ENCODE measurements at places on chromosomes 4 and X.

GRCh38 chr4:168514249-168514852 is 17.5 kb downstream of the PALLD start:
- peak; percentile 63 for DNase-seq

DNA sequence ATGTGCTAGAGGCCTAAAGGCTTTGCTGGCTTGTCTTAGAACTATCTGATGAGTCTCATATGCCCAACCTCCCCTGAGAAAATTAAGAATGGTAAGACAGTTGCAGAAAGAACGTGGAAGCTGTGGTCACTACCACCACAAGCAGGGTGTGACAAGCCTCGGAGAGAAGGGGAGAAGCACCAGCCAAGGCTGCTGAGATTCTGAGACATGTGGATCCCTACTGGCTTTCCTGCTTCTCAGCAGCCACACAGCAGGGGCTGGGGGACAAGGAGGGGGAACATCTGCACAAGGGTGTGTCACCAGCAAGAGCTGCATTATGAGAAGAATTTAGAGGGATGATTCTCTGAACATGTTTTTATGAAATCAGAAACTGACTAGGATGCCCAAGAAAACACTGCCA is 19.4 kb downstream of the TAPT1 start:
- peak; percentile 5 for DNase-seq

DNA sequence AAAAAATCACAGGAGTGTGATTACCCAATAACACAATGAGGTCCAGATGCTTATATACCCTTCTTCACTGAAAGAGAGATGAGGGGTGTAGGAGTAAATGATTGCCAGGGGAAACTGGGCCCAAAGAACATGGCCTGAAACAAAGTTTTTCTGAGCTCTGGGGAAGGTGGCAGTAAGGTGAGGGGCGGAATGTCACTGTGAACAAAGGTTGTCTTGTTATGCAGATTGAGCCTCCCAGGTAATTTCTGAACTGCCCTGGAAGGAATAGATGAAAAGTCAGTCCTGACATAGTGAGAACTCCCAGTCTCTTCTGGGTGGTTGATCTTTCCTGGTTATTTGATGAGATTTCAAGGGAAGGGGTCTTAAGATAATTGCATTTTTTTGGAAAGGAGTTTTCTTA is 2.5 kb upstream of the TMEM47 start:
- no peak for DNase-seq

- DNase-seq: peak; percentile 49
These were observed 76.7 kb downstream of the IRF2 start for GRCh38 chr4:184397516-184398163.

- no peak for DNase-seq
These were observed 97.6 kb upstream of the NKX1-1 start for GRCh38 chr4:1503583-1504471.

DNA sequence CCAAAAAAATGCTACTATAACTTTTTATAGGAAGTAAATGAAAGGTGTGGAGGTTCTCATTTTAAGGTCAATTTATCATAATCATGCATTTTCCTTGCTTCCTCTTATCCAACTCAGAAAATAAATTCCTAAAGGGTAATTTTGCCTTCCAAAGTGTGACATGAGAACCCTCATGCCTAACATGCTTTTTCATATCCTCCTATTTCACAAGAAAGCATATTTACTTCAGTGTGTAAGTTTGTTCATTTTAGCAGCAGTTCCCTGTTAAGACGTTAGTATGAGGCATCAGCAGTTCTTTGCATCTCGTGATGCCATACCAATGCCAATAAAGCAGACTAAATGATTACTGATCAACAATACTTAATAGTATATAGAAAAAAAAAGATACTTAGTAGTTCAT is 18.4 kb downstream of the WDFY3 start:
- DNase-seq: no peak

GRCh38 chr4:6955261-6955911 is 45.8 kb downstream of the TBC1D14 start:
- DNase-seq: no peak

- no peak for DNase-seq
These were observed 115.4 kb upstream of the EMCN start for GRCh38 chr4:100633269-100633668.

DNA sequence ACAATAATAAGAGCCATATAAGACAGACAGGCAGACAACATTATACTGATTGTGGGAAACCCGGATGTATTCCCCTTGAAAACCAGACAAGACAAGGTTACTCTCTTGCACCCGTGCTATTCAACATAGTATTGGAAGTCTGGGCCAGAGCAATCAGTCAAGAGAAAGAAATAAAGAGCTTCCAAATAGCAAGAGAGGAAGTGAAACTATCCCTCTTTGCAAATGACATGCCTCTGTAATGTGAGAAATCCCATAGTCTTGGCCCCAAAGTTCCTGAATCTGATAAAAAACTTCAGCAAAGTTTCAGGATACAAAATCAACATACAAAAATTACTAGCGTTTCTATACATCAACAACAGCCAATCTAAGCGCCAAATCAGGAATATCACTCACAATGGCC is 102.1 kb downstream of the DCAF12L2 start:
- DNase-seq: no peak

DNA sequence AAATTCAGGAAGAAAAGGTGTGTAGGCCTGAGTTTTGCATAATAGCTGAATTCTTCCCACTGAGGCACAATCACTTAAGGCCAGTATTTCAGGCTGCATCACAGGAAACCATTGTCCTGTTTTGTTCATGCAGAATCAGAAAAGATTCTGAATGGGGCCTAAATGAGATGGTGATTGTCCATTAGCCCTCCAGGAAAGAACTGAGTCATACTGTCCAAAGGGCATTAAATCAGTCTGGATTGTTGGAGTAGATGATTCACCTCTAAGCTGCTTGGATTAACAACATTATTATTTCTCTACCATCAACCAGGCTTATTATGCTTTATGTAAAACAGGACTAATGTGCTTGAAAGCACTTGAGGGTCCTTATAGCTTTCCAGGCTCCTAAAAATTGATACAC is 36.2 kb downstream of the CT47B1 start:
- DNase-seq: peak; percentile 2

- DNase-seq: no peak
These were observed 59.0 kb downstream of the APBB2 start for GRCh38 chr4:41155194-41155830.

GRCh38 chr4:54545663-54546424 is 111.9 kb upstream of the KIT start:
- DNase-seq: peak; percentile 17

GRCh38 chr4:52850406-52851124 is 11.6 kb upstream of the RASL11B start:
- no peak for DNase-seq

GRCh38 chrX:13489454-13489853 is 79.9 kb upstream of the EGFL6 start:
- no peak for DNase-seq

DNA sequence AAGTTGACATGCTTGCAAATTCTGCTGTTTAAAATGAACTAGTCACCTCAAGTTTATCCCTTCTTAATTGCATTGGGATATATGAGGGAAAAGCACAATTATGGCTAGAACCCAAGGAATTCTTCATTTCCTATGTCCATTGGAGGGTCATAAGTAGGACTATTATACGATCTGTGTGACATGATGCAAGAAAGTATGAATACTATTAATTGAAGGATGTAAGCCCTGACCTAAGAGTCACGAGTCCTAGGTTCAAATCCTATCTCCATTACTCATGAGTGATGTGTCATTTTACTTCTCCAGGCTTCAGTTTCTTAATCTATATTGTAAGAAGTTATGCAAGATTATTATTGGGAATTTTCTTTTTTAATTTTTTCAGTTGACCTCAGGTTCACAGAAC is 542.9 kb upstream of the GRIA3 start:
- no peak for DNase-seq

GRCh38 chr4:87209696-87210095 is 10.7 kb downstream of the KLHL8 start:
- no peak for DNase-seq

- no peak for DNase-seq
These were observed 26.1 kb downstream of the LAMTOR3 start for GRCh38 chr4:99868126-99868596.

- DNase-seq: peak; percentile 30
These were observed 1098.5 kb upstream of the LCORL start for GRCh38 chr4:19119904-19120560.

DNA sequence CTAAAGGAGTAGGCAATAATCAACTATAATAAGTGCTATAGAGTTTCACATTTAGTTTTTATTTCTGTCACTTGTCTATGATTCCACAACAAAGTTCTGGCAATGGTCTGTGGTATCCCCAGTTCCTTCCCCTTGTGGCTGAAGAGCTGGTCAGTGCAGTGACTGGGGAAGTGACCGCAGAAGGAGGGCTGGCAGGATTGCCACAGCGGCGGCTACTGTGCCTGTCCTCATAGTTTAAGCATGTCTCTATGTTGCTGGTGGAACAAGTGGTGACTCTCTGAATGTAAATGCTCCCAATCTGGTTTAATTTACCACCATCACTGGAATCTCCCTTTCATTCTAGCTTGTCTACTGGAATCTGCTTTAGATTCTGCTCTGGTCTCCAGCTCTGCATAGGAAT is 170.6 kb upstream of the GK2 start:
- no peak for DNase-seq

DNA sequence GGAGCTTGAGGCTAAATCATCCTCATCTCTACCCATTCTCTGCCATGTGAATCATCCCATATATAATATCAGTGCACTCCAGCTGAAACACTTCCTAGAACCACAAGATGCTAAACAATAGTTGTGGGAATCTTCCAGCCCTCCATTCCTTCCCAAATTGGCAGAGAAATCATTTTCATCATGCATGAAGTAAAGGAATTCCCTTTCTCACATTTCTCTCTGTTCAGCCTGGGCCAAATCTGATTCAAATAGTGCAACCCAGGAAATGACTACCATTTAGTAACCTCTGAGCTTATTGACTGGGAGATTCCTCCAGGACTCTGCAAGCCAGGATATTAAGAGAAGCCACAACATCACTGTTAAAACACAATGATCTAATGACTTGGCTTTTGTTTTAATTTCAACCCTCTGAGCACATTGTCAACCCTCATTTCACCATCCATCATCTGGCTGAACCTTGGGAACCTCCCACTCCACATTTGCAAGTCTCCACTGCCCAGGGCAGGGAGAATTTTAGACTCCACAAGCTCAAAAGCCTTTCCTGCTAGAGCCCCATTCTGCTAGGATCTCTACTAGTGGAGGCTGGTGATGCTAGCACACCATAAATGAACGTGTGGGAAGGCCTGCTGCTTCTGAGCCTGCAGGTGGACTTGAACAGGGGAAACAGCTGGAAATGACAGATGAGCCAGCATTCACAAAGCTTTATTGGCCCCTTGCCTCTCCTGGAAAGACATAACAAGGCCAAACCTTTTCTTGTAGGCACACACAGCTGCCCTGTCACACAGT is 133.9 kb downstream of the TET2 start:
- peak; percentile 72 for DNase-seq

DNA sequence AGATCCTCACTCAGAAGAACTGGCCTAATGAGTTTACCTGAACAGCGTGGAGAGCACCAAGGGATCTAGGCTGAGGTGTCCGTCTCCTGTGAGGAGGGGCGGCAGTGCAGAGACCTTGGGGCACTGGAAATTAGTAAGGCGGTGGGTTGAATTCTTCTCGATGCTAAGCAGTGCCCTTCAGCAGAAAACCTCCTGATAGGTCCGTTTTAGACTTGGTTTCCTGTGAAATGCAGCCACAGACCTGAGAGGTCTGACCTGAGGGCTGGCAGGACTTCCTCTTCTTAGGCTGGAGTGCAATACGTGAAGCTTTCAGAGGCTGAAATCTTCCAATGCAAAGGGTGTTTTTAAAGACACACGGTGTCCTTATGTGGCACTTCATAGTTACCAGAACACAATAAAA is at the start of gene CLNK:
Gene CLNK, minus strand, starts transcription at position 138 of the 400 bp plus-strand sequence. CDS start 16,899 bp downstream, outside the sequence.
- DNase-seq: no peak

GRCh38 chr4:175988511-175988910 is 77.1 kb upstream of the WDR17 start:
- no peak for DNase-seq

DNA sequence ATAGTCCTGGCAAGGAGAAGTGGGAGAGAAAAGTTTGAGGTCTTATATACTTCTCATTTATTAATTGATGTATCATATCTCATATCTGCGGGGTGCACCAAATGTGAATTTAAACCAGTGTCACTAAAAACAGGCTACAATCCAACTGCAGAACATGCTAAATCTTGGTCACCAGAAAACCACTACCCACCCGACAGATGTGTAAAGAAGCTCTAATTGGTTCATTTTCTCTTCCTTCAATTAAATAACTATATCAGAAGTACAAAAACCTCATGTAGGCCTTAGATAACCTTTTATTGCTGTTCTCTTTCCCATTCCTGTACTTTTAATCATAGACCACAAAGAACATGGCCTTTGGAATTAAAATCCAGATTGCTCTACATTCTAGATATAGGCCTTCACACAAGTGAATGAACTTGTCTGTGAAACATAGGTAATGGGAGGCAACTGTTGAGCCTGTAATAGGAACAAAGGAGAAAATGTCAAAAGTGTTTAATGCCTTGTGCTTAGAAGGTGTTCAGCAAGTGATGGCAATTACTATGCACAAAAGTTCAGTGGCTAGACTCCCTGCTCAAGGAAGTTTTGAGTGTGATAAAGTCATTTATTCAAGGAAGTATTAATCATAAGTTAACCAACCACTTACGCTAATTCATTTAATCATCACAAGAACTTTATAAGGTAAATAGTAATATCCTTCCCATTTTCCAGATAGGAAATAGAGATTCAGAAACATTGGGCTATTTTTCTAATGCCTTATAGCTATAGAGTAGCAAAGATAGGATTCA is 425.6 kb downstream of the INPP4B start:
- DNase-seq: no peak

GRCh38 chrX:25343060-25343459 is 327.3 kb upstream of the ARX start:
- DNase-seq: peak; percentile 57

DNA sequence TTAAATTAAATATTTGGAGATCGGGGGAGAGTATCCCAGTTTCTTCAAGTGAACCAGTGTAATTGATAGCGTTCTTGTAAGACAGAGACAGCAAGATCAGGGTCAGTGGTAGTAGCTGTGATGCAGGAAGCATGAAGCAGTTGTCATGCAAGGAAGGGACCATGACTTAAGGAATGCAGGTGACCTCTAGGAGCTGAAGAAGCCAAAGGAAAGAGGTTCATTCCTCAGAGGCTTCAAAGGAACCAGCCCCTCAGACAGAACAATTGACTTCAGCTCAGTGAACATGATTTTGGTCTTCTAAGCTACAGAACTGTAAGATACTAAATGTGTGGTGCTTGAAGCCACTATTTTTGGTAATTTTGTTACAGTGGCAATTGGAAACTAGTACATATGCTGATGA is 51.6 kb downstream of the GLRB start:
- DNase-seq: no peak

DNA sequence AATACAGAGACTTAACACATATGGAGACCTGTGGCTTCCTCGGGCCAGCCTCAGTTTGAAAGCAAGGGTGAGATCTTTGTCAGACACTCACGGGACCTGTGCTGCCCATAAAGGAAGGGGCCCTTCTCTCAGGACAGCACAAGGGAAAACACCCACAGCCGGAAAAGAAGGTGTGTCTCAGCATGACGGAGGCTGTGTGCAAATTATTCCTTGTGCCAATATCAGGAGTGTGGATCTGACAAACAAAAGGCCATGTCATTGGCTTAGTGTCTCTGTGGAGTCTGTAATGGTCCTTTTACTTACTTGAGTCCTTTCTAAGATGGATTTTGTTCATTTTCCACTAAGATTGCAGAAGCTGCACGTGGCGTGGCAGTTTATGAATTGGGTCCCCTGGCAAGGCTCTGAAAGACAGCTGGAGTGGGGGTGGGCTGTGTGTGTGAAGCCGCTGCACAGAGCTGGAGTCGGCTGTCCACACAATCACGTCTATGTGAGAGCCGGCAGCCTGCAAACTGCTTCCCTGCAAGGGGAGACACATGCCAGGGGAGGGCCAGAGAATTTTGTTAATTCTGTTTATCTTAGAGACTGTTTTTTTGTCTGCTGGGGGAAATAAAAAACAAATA is 1.9 kb downstream of the ENPP6 start:
- DNase-seq: no peak
